Stimulated activated CD4-positive, alpha-beta T cell treated with anti-CD3 and anti-CD28 coated beads, Interleukin-12 subunit alpha, Interleukin-12 subunit beta, amount 100 ng/mL, for 48 hours (primary cell): ENCODE measurements at places on chromosomes 6 and 20.

DNA sequence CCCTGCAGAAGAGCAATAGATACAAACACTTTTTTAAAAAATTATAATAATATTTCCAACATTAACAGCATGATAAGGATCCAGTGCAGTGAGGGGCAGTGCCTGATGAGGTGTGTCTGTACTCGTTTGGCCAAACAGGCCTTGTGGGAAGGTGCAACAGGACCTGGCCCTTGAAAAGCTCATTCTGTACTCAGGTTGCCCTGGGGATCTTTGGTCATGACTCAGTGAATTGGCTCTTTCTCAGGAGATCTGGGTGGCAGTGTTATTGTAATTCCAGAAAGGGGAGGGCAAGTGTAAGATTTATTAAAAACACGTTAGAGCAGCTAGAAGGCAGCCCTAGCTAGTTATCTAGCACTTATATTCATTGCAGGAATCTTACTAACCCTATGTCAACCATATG is 2.9 kb upstream of the SPINT3 start:
- DNase-seq, result no peak

- DNase-seq, result no peak
Measured at GRCh38 chr6:17865798-17866725, 121.4 kb downstream of the KIF13A start.

DNA sequence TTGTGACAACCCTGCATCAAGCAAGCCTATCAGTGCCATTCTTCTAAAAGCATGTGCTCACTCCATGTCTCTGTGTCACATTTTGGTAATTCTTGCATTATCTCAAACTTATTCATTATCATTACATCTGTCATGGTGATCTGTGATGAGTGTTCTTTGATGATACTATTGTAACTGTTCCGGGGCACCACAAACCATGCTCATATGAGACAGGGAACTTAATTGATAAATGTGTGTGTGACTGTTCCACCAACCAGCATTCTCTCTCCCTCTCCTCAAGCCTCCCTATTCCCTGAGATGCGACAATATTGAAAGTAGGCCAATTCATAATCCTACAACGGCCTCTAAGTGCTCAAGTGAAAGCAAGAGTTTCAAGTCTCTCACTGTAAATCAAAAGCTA is 4.0 kb downstream of the HUS1B start:
- DNase-seq, result no peak

DNA sequence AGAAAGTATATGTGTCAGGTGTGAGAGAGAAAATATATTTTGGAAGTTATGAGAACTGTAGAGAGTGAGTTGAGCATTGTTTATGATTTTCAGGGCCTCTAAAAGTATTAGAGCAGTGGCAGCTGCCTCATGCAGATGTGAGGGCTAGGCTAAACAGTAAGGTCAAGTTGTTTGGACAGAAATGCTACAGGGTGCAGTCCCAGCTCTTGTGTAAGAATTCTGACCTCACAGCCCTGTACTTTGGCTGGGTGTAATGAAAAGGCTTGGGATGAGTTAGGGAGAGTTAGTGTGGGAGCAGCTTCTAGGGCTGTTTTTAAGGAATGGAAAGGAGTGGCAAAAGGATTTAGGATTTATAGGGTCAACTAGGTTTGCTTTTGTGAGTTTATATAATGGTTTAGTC is 764.8 kb upstream of the ADGRB3 start:
- DNase-seq, result no peak

DNA sequence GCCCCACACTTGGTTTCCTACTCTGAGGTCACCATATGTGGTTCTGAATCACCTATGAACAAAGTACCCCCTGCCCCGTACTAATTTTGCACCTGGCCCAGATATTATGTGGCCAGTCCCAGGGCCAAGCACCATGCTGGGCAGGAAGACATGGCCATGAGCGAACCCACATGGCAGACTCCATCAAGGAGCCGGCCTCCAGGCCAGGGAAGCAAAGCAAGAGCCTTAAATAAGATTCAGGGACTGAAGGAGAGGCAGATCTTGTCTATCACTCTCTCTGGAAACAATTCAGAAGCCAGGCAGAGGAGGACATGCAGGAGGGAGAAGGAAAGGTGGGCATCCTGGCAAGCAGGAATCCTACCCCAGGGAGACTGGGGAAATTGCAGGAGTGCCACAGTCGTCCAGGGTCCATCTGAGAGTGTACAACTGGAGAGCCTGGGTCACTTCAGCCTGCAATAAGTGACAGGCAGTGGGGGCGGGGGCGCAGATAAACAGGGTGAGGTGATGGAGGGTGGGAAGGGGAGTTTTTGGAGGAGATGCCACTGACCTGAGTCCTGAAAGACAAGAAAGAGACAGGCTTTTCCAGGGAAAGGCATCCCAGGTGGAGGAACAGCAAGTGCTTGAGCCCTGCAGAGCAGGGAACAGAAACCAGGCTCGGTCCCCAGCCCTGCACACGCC is 2.1 kb upstream of the BMP7 start:
- no peak for DNase-seq

- DNase-seq, result no peak
Measured at GRCh38 chr6:64175296-64175695, 539.7 kb downstream of the PHF3 start.

DNA sequence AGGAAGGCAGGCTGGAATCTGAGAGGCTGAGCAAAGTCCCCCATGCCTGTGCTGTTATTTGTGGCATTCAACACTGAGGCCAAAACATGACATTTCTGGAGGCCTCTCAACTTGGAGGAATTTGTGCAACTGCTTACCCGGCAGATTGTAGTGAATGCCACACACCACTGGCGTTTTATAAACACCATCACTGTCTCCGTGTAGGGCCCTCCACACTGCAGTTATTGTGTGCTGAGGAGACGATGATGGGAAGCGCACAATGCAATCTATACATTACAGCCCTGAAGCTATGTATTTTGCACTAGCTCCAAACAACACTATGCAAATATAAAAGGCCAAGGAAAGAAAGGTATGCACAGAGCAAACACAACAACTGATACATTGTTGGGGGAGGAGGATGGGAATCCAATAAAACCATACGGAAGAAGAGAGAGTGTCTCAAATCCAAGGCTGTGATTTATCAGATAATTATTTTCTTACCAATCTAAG is 106.5 kb downstream of the SMLR1 start:
- DNase-seq, result no peak

GRCh38 chr20:43096126-43096930 is 93.4 kb downstream of the PTPRT start:
- DNase-seq, result no peak

DNA sequence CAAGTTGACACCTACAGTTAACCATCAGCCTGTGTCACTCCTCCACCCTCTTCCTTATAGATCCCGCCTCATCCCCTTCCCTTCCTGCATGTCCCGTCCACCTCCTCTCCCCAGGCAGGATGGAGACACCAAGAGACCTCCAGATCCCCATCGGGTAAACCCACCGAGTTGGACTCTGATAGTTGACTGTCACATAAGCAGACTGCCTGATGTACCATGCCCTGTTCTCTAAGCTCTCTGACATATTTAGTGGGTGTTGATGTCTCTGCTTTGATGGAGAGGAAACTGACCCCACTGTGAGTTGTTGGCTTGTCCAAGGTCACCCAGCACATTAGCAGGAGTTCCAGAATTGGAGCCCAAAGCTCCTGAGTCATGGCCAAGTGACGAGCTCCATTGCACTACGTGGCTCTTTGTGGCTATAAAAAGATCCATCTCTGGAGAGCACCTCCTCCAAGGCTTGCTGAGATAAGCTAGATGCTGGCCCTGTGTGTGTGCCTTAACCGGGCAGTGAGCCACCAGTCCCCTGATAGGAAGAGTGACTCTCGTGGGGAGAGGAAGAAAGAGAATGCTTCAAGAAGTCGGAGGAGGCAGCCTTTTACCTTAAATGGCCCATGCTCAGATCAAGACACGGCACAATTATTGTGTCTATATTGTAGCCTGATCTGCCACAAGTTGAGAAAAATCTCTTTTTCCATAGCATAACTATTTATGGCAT is 236.0 kb upstream of the ECI2 start:
- DNase-seq, result no peak

DNA sequence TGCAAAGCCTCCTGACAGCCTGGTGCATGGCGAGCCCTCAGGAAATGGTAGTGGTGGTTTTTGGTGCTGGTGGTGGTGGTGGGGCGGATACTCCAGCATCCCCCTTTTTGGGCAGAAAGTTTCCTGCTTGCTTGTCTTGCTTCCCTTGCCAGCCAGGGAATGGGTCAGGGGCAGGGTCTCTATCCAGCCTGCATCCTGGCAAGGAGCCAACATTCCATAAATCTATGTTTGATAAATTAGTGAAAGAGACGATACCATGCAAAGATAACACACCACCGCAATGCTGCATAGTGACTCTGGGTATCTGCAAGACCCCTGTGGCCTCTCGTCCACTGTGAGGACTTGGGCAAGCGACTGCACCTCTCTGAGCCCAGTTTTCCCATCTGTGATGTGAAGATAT is 246.2 kb downstream of the LRFN2 start:
- DNase-seq, result no peak

GRCh38 chr20:57498425-57499400 is 26.2 kb downstream of the CTCFL start:
- no peak for DNase-seq

GRCh38 chr6:45132658-45133294 is 195.4 kb upstream of the RUNX2 start:
- no peak for DNase-seq

DNA sequence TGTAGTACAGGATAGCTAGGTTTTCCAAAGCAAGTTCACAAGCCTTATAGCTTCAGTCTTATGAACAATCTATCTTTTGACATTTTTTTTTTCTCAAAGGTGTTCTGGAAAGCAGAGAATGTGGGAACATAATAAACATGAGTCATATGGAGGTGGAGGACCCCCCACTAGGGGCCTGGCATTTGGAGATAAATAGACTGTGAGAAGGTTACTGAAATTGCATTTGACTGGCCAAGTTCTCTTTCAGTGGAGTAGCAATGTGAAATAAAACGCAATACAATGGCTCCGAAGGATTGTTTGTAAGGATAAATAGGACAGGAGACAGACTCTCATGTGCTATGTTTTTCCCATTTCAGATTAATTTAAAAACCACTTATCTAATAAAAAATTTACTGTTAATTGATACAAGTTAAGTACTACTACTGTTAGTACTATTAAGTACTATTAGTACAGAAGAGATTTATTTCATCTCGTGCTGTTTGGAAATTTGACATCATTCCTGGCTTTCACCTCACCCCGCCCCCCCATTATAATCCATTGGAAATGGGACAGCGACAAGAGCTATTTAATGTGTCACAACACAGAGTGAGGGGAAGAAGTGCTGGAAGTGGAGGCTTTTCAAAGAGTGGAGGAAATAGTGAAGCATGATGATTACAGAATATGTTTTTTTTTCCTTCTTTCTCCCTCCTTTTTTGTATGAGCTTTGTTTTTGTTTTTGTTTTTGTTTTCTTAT is 122.6 kb upstream of the ID4 start:
- no peak for DNase-seq

DNA sequence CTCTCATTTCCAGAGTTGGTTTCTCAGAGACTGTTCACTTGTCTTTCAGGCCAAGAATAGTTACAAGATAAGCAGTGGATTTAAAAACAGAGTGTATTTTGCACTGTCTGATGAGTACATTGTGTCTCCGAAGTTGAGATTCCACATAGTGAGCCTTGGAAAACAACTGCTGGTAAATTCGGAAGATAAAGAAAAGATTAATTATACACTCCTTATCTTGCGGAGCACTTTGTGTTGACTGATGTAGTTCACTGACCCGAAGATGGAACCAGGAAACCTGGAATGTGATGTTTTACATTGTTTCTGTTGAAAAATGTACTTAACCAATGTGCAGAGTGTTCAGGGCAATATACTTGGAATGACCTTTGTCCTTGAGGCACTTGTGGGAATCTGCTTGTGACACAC is 51.0 kb downstream of the ANKS1A start:
- no peak for DNase-seq

GRCh38 chr6:109526905-109527628 is 44.0 kb upstream of the ZBTB24 start:
- peak; percentile 10 for DNase-seq

GRCh38 chr6:1820165-1820564 is 210.4 kb downstream of the FOXC1 start:
- DNase-seq, result no peak

- no peak for DNase-seq
Measured at GRCh38 chr20:62487561-62488354, 12.0 kb upstream of the GATA5 start.

- DNase-seq, result no peak
Measured at GRCh38 chr6:111870051-111870741, 3.1 kb downstream of the FYN start.

DNA sequence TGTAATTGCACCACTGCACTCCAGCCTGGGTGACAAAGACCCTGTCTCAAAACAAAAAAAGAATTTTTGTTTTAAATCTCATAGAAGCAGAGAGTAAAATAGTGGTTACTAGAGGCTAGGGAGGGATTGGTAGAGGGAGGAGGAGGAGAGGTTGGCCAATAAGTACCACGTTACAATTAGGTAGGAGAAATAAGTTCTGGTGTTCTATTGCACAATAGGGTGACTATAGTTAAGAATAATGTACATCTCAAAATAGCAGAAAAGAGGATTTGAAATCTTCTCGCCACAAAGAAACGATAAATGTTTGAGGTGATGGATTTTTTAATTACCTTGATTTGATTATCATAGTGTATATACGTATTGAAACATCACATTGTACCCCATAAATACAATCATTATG is 27.1 kb upstream of the TOP1 start:
- DNase-seq, result no peak

DNA sequence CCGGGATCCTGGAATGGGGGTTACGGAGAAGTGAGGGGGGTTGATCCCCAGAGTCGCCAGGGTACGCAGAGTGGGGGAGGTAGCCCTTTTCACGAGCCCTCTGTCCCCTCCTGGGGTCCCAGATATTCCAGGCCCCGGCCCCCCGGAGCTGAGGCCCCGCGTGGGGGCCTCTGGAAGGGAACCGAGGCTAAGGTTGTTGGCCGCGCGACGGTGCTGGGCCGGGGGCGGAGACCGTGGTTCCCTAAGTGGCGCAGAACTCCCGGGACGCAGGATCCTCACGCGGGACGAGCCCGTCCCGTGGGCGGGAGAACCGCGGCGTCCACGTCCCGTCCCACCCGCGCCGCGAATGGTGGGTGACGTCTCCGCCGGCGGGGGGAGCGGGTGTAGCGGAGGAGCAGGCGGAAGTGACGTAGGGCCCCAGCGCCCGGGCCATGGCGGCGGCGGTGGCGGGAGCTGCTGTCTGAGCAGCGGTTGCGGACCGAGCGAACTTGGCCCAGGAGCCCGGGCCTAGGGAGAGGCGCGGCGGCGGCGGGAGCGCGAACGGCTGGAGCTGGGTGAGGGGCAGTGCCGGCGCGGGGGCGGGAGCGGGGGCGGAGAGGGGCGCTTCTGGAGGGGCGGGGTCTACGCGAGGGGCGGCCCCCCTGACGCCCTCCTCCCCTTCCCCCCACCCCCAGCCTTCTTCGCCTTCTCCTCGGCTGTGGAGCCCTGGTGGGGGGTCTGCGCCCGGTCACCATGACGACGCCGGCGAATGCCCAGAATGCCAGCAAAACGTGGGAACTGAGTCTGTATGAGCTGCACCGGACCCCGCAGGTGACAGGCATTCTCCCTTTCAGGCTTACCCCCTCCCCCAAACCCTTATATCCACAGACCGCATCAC is at the start of gene RING1:
TSS of gene RING1 (plus strand) at position 410 of the 877 bp plus-strand sequence. CDS start at position 733, 323 bp downstream.
- peak; percentile 72 for DNase-seq

- peak; percentile 15 for DNase-seq
Measured at GRCh38 chr6:24743265-24743943, 24.4 kb upstream of the C6orf62 start.
